ENCODE measurements at places on chromosomes 11 and 22.

DNA sequence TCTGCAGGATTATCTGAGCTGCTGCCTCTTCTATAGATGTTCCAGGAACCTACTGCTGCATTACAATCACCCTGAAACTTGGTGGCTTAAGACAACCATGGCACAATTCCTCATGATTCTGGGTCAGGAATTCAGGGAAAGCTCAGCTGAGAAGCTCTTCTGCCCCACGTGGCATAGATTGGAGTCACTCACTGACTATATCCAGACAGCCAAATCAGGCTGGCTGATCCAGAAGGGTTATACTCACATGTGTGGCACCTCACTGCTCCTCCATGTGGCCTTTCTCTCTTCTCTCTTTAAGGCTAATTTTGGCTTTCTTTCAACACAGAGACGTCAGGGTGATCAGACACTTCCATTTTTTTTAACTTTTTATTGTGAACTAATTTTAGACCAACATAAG, 125.5 kb downstream of the BBOX1 start:
- DNase-seq = no peak

GRCh38 chr11:128731041-128731663, 37.3 kb downstream of the FLI1 start:
- no peak for DNase-seq

DNA sequence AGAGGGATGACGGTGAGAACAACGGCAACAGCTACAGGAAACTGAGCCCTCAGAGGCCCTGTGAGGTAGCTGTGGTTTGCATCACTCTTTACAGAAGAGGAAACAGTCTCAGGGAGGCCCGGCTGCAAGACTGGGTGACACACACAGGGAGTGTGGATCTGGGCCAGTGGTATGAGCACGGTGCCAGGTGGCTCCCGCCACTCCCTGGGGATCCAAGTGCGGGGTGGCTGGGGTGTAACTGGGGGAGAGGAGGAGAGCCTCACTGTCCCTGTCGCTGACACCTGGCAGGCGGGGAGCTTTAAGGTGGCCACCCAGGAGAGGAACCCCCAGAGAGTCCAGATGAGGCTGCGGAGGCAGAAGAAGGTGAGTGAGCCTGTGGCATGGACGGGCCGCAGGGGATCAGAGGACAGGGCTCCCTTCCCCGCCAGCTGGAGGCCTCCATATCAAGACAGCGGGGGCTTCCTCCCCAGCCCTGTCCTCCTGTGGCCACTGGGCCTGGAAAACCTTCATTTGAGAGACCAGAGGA, 5.6 kb downstream of the RGL4 start:
- DNase-seq = peak; percentile 72

- no peak for DNase-seq
Observed at GRCh38 chr11:16909359-16910035, 104.7 kb downstream of the PLEKHA7 start.

DNA sequence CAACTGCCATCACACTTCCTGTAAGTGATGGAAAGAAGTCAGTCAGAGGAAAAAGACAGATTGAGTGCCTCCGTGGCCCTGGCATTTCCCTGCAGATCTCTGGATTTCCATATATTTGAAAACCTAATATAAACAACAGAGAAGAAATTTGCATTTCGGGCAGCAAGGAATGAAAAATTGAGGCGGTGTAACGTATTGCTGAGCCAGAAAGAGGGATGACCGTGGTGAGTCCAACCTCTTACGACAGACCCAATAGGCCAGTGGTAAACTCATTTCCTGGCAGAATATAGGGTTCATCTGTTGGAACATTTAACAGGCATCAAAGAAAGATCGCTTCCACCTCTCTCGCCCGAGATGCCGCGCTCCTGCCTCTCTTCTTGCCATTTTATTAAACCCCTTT, 336.5 kb downstream of the MIAT start:
- DNase-seq = no peak

Data from inflammatory macrophage treated with lipopolysaccharide for 1 hour (primary cell).